Naive thymus-derived CD4-positive, alpha-beta T cell (primary cell): ENCODE measurements at places on chromosomes 11 and 22. TPM values are rescaled to one million over a fixed set of nuclear protein-coding genes. Genes with fewer than 3 reads are reported as not detected.
A peak's percentile ranks its signal among the peaks of the same experiment; 100 is the strongest.

NPAS4 gene
- 0.15 and 0.53 TPM in 2 replicates for total RNA-seq

DNA sequence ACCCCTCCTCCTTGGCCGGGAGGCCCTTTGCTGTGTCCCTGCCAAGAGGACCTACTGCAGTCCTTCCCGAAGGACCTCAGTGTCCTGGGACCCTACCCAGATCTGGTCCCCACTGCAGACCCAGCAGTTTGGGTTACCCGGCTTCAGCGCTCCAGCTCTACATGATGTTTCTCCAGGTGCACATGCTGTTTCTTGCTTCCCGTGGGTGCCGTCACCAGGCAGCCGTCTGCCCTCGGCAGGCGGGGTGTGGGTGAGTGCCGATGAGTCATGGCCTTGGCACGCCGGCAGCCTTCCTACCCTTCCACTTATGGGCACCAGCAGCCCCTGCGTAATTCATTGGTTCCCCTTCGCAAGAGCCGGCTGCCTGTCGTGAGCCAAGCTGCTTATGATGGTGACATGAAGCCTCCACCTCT lies 101.8 kb downstream of the BCR start:
- H3K36me3 ChIP-seq: no peaks in the 10 kb centered on the region
- no peak for DNase-seq

IRAG1 gene
- total RNA-seq: not detected

GRCh38 chr11:65530157-65530496 lies 5.2 kb downstream of the SCYL1 start:
- peaks cover 24% of the 10 kb centered on the region for H3K4me1 ChIP-seq
- no peak for DNase-seq
- H3K27ac ChIP-seq: peak overlapping the region; percentile 57
- no peak overlapping the region for H3K4me3 ChIP-seq
- peaks cover 15% of the 10 kb centered on the region for H3K36me3 ChIP-seq
- no peaks in the 10 kb centered on the region for H3K27me3 ChIP-seq

- H3K4me1 ChIP-seq: peaks cover 10% of the 10 kb centered on the region
- H3K27me3 ChIP-seq: no peaks in the 10 kb centered on the region
- no peak for DNase-seq
These were observed 1.9 kb downstream of the MS4A1 start for GRCh38 chr11:60457576-60457975.

NRGN gene
- 1.5 TPM for total RNA-seq

SAA4 gene
- total RNA-seq: not detected

LRRC74B gene
- total RNA-seq: not detected

- H3K4me1 ChIP-seq: no peaks in the 10 kb centered on the region
- no peak for DNase-seq
- H3K27me3 ChIP-seq: no peaks in the 10 kb centered on the region
- no peaks in the 10 kb centered on the region for H3K36me3 ChIP-seq
- H3K27ac ChIP-seq: no peak overlapping the region
These were observed 657.6 kb downstream of the BRD1 start for GRCh38 chr22:49170053-49170452.

DNA sequence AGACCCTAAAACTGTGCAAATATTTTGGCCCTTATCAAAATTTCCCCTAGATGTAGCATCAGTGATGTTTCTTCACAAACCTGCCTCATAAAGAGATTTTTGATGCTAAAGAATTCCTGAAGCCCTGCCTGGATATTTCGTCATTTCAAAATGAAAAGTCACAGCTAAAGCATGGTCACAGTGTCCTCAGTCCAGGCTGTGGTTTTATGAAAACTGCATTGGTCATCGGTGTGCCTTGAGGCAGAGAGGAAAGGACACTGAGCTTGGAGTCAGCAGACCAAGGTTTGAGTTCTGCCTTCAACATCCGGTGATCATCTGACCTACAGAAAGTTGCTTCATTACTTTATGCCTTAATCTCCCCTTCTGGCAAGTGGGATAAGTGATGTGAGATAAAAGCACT lies 34.8 kb upstream of the ALKBH3 start:
- H3K4me1 ChIP-seq: no peaks in the 10 kb centered on the region
- no peak for DNase-seq
- H3K4me3 ChIP-seq: no peak overlapping the region

- H3K27me3 ChIP-seq: no peaks in the 10 kb centered on the region
- H3K36me3 ChIP-seq: no peaks in the 10 kb centered on the region
- DNase-seq: no peak
- no peaks in the 10 kb centered on the region for H3K4me1 ChIP-seq
- no peak overlapping the region for H3K27ac ChIP-seq
These were observed 23.7 kb upstream of the RFPL3 start for GRCh38 chr22:32333769-32334659.

DNA sequence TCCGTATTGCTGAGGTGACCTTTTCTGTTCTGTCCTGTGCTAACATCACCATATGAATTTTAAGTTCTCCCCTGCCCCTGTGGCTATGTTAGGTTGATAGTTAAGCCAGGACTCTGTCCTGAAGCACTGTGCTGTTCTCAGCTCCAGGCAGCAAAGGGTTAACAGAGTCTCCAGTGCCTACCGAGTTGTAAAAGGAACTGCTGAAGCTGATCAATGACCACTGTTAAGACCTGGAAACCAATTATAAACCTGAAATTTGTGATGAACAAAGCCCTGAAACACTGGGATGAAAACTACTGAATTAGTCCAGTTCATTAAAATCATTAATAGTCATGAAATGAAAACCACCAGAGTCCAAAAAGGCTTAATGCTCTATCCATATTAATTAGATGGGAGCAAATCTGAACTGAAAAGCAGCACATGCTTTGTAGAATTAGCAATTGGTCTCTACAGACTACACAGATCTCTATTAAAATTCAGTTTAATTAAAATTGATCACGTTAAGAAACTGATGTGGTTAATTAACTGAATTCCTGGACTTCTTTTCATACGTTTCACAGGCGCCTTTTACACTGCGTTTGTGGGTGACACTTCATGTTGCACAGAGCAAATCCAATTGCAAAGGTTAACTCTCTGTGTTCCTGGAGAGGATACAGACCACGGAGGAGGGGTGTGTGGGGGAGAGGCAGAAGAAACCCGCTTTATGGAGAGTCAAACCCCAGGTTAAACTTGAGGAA lies 188.5 kb upstream of the MPPED2 start:
- H3K4me3 ChIP-seq: no peak overlapping the region
- H3K36me3 ChIP-seq: no peaks in the 10 kb centered on the region

TMEM191B gene
- 2.5 TPM for total RNA-seq

DNA sequence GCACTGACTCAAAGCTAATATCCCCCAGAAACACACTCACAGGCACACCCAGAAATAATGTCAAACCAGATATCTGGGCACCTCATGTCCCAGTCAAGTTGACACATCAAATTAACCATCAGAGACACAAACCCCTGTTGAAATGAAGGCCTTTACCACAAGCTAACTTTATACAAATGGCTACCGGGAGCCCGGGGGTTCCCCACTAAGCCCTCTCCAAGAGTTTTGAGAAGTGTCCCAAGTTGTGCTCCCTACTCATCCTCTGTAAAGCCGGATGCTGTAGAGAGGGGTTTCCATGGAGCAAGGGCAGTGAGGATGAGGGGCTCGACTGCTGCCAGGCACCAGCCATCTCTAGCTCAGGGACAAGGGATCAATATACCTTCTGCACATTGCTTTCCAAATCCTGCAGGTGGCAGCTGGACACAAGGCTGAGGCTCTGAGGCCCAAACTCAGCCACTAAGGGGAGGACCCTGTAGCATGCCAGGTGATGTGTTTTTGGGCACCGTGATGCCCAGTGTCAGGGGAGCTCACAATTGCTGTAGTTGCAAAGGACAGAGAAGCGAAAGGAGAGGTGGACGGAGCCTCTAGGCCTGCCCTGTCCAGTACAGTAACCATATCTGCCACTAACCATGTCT lies 145.7 kb downstream of the TTC17 start:
- H3K27ac ChIP-seq: no peak overlapping the region
- H3K4me3 ChIP-seq: no peak overlapping the region
- H3K36me3 ChIP-seq: no peaks in the 10 kb centered on the region
- no peak for DNase-seq
- H3K4me1 ChIP-seq: no peaks in the 10 kb centered on the region

CNGA4 gene
- total RNA-seq: 0.43 TPM

SORL1 gene
- total RNA-seq: 321 TPM

DNA sequence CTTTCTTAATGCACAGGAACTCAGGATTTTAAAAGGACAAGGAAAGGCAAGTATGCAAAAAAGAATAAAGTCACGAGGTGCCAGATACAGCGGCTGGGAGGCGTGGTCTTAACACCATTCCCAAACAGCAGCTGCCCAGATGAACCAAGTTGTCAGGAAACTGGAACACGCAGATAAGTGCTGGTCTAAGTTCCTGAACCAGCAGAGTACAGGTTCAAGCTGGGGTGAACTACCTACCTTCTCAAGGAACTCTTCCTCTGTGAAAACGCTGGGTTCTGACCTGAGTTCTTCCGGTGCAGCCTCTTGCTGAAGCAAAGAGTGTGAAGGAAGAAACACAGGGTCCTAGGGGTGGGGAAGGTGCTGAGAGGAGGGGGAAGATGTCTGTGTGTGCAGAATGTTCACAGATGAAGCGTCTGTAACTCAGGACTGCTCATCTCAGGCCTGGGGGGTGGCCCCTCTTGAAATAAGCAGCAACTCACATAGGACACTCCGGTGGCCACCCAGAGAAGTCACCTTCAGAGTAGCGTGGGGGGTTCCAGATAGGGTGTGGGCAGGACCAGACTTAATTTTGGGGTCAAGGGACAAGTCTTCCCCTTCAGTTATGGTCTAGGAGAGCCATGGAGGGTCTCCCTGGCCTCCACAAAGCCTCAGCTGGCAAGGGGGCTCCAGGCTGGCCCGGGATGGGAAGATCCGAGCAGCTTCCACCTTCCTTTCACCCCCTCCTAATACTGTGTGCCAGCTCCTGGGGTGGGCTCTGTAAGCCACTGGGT lies 3.2 kb downstream of the TPST2 start:
- peak overlapping the region; percentile 40 for H3K27ac ChIP-seq
- peaks cover 38% of the 10 kb centered on the region for H3K4me1 ChIP-seq

CELF1 gene
- 97.2 and 107 TPM in 2 replicates for total RNA-seq

GRCh38 chr11:69377953-69378302 lies 84.0 kb downstream of the MYEOV start:
- no peak overlapping the region for H3K27ac ChIP-seq
- no peaks in the 10 kb centered on the region for H3K27me3 ChIP-seq
- no peaks in the 10 kb centered on the region for H3K4me1 ChIP-seq
- H3K36me3 ChIP-seq: no peaks in the 10 kb centered on the region
- H3K4me3 ChIP-seq: no peak overlapping the region
- DNase-seq: no peak

DNA sequence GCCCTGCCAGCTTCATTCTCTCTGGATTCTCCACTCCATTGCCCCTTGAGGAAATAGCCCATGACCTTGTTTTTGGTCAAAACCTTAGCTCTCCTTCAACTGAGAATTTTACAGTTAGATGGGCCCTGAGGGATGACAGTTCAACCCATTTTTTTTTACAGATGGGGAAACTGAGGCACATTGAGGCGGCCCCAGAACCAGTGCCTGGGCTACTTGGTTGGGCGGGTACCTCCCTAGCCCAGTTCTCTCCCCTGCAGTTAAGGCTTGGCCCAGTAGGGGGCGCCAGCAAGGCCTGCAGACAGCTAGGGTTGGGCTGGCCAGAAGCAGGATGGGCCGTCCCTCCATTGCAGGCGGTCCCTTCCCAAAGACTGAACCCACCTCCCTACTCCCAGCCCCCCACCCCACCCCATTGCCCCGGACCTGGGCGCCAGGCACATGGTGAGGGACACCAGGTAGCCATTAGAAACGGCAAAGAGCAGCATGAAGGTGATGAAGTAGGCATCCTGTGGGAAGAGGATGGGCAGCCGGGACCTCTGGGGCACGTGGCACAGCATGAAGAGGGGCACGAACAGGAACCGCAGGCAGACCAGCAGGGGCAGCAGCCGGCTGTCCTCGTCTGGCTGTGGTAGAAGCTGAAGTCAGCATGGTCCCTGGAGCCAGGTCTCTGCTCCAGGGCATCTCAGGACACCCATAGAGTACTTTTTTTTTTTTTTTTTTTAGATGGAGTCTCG lies 7.6 kb downstream of the SLC29A2 start:
- no peaks in the 10 kb centered on the region for H3K4me1 ChIP-seq
- H3K27ac ChIP-seq: no peak overlapping the region
- peak; percentile 59 for DNase-seq
- H3K36me3 ChIP-seq: no peaks in the 10 kb centered on the region
- H3K4me3 ChIP-seq: no peak overlapping the region

DNA sequence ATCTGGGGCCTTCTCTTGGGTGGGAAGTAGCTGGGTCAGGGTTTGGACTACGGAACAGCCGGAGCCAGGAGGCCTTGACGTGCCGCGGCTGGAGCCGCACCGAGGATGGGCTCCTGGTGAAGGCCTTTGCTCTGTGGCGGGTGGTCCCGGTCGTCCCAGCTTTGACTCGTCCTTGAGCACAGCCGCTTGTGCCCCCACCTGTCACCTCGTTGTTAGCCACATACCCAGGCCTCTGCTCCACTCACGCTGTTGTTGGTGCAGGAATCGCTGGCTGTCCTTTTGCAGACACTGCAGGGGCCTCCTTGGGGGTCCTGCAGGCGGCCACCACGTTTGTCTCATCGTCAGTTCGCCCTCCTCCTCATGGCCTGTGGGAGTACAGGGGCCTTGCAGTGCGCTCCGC lies 17.1 kb downstream of the PHRF1 start:
- DNase-seq: no peak
- H3K27ac ChIP-seq: no peak overlapping the region
- H3K4me3 ChIP-seq: no peak overlapping the region
- H3K27me3 ChIP-seq: no peaks in the 10 kb centered on the region

MRTFA gene
- 104 TPM for total RNA-seq
